ENCODE measurements at places on chromosomes 5 and 9.

DNA sequence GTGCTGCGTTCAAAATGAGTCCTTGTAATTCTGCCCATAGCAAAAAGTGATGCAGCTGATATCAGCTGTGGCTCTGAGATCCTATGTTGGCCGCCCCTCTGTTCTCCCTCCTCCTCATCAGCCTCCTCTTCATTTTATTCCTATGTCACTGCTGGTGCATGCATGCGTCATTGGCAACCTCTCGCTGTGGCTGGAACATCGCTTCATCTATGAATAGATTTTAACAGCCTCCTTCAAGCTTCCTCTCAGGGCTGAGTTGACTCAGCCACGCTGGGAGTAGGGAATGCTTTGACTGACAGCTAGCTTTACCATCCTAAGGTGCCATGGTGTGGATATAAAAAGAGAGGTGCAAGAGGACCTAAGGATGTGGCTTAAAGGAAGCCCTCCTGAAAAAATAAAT is 303.5 kb downstream of the PLK2 start:
- no peak for DNase-seq

- DNase-seq: no peak
These were observed 50.2 kb upstream of the CXCL14 start for GRCh38 chr5:135628771-135629563.

DNA sequence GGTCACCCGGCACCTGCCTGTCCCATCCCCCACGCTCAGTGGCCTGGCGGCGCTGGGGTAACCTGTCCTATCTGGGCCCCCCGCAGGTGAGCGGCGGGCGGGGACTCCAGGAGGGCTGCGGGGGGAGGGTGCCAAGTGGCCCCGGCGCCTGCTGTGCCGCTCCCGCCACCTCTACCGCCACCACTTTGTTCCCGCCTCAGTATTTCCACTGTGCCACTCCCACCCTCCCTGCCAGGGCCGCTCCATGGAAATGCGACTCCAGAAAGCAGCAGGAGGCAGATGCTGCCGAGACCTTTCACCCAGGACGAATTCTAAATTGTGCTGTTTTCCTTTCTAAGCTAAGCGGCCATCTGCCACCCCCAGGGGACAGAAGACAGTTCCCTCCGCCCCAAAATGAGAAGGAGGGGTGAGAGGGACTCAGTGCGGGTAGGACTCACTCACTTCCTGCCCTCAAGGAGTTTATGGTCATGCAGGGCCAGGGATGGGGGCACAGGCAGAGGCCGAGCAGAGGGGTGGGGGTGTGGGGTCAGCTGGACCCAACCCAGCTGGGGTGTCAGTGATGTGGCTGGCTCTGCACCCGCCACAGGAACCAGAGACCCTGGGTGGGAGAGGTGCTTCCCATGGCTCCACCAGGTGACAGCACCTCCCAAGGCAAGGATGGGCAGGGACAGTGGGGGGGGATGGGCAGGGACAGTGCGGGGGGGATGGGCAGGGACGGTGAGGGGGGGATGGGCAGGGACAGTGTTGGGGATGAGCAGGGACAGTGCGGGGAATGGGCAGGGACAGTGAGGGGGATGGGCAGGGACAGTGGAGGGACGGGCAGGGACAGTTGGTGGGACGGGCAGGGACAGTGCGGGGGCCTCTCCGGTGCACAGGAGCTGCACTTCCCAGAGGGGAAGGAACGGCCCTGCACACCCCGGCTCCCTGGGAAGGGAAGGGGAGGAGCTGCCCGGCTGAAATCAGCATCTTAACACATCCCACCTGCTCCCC is 17.8 kb downstream of the NOTCH1 start:
- no peak for DNase-seq

- DNase-seq: no peak
These were observed 1.8 kb downstream of the CTXN3 start for GRCh38 chr5:127650649-127651048.

- no peak for DNase-seq
These were observed 63.5 kb upstream of the HAND1 start for GRCh38 chr5:154541553-154541952.

DNA sequence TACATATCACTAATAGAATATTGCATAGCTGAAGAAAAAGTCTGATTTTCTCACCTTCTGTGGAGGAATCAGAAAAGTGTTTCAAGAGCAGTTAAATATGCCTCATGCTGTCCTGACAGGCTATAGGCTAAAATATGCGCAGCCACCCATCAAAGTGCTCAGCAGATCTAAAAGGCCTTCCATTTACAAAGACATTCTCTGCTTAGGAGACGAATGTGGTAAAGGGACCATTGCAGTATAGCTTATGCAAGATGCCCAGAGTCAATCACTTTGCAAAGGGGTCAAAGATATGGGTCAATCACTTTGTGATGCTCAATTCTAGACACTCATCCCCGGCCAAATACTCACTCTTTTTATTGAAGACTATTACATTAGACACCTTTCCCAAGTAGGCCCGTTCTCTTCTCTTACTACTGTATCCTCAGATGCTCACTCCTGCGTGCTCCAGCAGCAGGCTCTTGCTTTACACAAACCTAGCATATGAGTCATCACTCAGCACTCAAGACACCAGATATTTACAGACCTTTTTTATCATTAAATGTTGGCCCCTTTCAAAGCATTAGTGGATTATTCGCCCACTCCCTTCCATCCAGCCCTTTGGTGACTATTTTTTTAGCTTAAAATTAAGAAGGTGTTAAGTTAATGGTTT is 568.2 kb upstream of the CDH18 start:
- DNase-seq: no peak

GRCh38 chr9:126413391-126414068 is 86.9 kb downstream of the MVB12B start:
- no peak for DNase-seq

DNA sequence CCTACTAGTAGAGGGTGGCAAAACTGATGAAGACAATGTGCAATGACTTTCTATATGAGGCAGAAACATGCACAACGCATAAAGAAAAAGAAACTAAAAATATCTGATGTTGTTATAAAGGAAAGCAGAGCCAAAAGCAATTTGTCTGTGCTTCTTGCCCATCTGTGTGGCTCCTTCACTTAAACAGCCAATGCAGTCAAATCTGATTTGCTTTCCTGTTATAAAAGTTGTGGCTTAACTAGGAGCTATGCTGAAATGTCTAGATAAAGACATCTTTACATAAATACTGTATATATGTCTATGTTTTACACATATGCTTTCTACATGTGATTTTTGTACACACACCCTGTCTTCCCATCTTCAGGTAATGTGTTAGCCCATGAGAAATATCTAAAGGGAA is 508.2 kb downstream of the CETN3 start:
- DNase-seq: no peak

DNA sequence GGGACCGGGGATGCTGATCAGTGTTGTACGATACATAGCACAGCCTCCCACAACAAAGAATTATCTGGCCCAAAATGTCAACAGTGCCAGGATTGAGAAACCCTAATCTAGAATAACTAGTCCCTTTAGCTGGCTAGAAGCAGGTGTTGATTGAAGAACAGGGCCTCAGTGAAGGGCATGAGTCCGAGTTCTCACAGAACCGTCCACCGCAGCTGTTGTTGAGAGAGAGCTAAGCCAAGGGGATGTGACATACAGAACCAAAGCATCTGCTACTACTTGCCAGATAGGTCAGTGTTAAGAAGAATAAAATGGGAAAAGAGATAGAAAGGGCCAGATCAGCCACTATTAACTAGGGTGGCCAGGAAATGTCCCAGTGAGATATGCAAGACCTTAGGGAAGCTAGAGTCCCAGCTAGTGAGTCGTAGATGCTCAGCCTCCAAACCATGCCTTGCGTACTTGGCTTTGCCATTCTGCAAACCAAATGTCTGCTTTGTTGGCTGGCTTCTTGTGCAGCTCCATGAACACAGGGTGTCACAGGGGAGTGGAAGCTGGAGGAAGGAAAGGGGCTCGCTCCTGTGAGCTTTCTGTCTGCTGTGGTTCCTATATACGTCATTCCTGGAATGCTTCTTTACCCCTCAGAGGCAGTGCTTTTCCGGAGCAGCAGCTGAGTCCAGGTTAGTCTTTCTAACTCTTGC is 68.9 kb downstream of the FBXO38 start:
- no peak for DNase-seq

DNA sequence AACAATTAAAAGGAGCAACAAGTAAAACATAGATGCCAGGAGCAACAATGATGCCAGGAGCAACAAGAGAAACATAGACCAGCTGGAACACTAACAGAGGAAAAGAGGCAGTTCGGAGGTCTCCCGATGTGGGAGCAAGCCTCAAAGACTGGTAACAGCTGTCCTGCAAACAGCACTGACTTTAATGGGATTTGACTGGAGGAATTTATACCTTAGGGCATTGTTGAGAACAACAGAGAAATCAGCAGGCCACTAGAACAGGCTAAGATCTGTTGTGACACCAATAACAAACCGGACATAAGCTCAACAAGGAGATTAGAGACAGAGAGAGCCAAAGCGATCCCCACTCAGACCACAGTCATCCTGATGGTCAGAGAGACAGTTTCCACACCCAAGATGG is 11.8 kb upstream of the SYK start:
- no peak for DNase-seq

- DNase-seq: no peak
These were observed 50.9 kb upstream of the FAM169A start for GRCh38 chr5:74916831-74917710.

- no peak for DNase-seq
These were observed 200.5 kb downstream of the HINT1 start for GRCh38 chr5:130964231-130965202.

- no peak for DNase-seq
These were observed 284.9 kb downstream of the TMEM38B start for GRCh38 chr9:105979290-105979689.

DNA sequence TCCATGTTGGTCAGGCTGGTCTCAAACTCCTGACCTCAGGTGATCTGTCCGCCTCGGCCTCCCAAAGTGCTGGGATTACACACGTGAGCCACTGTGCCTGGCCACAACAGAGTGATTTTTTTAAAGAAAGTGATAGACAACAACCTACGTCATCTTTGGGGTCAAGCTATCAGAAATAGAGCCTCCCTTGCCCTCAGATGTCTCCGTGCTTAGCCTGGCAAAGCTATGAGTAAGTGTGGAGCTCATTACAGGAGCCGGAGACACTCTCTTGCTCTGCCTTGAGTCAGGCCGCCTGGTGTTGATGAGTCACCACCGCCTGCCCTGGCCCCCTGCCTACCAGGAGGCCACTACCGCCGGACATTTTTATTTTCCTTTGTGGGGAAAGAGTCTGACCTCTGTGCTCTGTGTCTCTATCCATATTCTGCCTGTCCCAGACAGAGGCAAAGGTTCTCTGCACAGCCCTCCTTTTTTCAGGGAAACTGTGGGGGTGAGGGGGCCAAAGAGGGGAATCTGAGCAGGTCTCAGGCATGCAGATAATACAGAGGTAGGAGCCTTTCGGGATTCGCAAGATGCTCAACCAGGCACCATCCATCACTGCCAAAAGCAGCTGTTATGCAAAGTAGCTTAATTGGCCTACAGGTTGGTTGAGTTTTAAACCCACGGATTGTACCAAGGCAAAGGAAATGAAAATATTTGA is 123.7 kb upstream of the CPEB4 start:
- DNase-seq: peak; percentile 92

GRCh38 chr9:127067603-127068220 is 54.7 kb downstream of the ANGPTL2 start:
- no peak for DNase-seq

- DNase-seq: peak; percentile 68
These were observed 182.4 kb upstream of the OTULINL start for GRCh38 chr5:14399054-14399692.

- no peak for DNase-seq
These were observed 81.4 kb upstream of the ZNF366 start for GRCh38 chr5:72588640-72589039.

GRCh38 chr9:134304261-134304660 is 22.0 kb upstream of the RXRA start:
- no peak for DNase-seq

GRCh38 chr5:3612591-3613042 is 17.0 kb downstream of the IRX1 start:
- no peak for DNase-seq

GRCh38 chr5:38800515-38800914 is 45.3 kb upstream of the OSMR start:
- DNase-seq: no peak

DNA sequence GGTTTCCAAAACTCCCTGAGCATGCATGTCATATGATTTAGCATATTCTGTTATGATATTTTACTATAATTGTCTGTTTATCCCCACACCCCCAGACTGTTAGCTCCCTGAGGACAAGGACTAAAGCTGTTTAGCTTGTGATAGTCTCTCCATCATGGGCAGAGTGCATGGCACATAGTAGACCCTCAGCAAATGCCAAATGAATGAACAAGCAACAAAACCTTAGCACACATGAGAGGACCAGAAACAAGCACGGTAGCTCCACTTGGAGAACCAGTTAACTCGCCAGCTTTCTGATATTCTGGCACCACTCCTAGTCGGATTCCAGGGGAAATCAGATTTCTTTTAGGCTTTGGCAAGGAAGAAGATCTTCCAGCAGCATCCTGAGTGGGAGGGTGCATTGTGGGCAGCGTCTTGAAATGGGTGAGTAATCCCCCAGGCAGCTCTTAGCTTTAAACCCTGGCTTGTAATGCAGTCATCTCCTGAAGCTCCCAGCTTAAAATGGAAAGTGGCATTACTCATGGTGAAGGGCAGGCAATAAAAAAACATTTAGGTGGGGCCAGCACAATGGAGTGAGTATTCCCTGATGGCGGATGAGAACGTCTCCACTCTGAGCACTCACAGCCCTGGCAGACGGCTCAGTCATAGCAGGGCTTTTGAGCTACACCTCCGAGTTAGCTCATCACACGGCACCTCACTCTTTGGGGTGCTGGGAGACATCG is 41.1 kb downstream of the FGF1 start:
- peak; percentile 96 for DNase-seq

GRCh38 chr5:138503487-138504270 is 38.4 kb downstream of the EGR1 start:
- DNase-seq: peak; percentile 57

- no peak for DNase-seq
These were observed 2073.7 kb upstream of the ACO1 start for GRCh38 chr9:30310711-30311110.

DNA sequence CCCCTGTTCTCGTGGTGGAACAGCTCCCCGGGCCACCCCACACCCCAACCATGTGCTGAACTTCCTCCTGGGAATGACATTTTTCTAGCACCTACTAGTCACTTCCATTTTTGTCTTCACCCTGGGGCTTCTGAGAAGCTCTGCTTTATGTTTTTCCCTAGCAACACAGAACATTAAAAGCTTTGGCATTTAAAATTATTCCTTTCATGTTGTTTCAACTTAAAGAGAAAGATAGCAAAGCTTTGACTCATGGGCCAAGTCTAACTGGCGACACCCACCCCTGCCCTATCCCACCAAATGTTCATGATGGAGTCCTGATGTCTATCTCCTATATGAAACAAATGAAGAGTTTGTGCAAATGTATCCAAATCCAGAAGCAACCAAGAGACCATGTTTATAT is 22.4 kb downstream of the BOD1 start:
- no peak for DNase-seq

- DNase-seq: no peak
These were observed 39.0 kb downstream of the SEMA4D start for GRCh38 chr9:89458768-89459496.

All from fibroblast of the conjunctiva (primary cell).